Pancreas (tissue), 10 donors: ENCODE measurements at places on chromosomes 7 and 10. TPM values are rescaled to one million over a fixed set of nuclear protein-coding genes. Genes with fewer than 3 reads are reported as not detected.

FANK1 gene
- polyA plus RNA-seq: 5.7 TPM

OIT3 gene
- not detected for polyA plus RNA-seq

TYW1B gene
- polyA plus RNA-seq: 2.1 TPM

POM121L12 gene
- polyA plus RNA-seq: not detected

CALHM3 gene
- polyA plus RNA-seq: 0.11 TPM
